ENCODE measurements at places on chromosomes 11 and 22.
A peak's percentile ranks its signal among the peaks of the same experiment; 100 is the strongest.

DNA sequence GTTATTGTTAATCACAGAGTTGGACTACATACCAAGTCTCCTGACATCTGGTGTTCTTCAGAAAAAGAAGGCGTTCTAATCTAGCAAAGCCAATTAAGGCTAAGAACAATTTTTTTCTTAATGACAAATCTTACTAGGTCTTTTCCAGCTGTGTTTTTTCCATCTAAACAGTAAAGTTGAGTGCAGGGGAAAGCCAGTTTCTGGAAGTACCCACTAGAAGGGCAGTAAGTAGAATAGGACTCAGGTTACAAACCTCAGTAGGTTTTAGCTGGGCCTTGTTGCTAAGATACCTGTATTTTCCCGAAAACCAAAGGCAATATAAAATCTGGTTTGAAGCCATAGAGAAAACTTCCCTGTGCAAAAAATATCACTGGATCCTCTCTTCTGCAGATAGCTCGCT, 351.9 kb downstream of the ETS1 start:
- DNase-seq, result no peak

- no peak for DNase-seq
These were observed 17.3 kb upstream of the DGCR8 start for GRCh38 chr22:20062766-20063083.

DNA sequence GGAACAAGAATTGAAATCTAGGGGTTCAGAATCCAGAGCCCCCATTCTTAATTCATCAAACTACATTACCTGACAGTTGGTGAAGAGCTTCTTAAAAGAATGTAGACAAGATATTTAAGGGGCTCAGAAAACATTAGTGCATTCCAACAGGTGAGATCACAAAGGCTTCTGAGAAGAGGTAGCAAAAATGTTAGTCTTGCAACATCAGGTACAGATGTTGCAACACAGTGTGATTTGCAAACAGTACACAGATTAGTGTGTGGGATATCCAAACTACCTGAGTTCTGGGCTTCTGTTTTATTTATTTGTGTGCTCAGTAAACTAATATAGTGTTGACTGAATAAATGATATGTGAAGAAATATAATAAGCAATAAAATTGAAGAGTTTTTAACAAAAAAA, 11.8 kb downstream of the CASP4 start:
- DNase-seq, result no peak

DNA sequence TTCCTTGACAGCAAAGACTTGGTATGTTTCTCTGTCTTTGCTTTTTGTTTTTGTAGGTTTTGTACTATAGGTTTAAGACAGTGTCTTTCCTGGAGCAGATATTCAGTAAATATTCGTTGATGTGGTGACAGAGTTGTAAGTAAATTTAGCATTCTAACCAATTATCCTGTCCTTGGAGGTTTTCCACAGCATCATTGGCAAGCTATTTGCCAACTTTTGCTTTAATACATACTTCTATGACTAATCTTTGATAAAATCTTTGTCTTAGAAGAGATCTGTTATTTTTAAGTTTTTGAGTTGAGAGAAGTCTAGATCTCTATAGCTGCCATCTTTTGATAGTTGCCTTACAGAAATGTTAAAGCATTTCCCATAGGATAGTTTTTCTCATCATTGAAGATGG, 3.8 kb downstream of the USP47 start:
- DNase-seq, result no peak

GRCh38 chr11:88312628-88313027, 24.9 kb downstream of the CTSC start:
- no peak for DNase-seq

- no peak for DNase-seq
These were observed 55.2 kb downstream of the SLC1A2 start for GRCh38 chr11:35363854-35364780.

DNA sequence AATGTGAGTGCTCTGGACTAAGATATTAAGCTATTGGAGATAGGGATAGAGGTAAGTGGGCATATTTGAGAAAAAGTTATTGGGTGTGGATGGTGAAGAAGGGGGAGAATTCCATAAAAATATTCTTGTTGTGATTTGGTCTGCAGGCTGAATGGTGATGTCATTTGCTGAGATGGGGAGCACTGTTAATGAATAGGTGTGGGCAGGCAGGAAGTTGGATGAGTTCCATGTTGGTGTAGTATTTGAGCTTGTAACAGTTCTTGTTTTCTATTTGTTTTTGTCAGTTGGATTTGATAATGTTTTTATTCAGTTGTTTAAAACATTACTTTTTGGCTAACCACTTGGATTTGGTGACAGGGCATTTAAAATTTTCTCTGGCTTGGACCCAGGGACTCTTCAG, 168.8 kb downstream of the C11orf87 start:
- DNase-seq, result no peak

DNA sequence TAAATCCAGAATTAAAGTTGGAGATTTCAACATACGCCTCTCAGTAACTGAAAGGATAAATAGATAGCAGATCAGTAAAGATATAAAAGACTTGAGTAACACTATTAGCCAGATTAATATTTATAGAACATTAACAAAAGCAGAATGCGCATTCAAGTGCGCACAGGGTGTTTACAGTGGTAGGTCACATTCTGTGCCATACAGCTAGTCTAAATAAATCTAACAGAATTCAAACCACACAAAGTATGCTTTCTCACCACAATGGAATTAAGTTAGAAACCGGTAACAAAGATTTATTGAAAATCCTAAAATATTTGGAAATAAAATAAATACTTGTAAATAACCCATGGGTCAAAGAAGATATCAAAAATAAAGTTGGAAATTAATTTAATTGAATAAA, 341.0 kb downstream of the DYNC2H1 start:
- no peak for DNase-seq

DNA sequence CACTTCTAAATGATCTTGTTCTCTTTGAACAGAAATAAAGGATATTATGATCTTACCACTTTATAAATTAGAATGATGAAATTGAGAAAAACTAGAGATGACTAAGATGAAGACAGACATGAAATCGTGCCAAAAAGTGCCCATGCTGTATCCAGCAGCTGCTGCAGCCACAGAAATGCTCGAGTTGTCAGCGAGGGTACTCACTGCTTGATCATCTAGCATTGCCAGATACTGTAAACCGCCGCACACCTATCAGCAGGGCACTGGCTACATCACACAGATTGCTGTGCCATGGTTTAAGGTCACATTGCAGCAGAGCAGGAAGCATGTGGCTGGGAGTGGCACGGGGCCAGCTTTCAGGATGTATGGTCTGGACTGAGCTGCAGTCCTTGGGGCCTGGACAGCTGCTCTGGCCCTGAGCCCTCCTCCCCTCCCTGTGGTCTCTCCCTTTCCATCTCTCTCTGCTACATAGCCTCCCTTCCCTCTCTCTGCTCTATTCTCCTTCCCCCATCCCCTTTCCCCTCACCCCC, 51.0 kb upstream of the SEPTIN5 start:
- DNase-seq, result no peak

- DNase-seq, result peak; percentile 57
These were observed 23.8 kb downstream of the LRRC10B start for GRCh38 chr11:61532134-61533038.

DNA sequence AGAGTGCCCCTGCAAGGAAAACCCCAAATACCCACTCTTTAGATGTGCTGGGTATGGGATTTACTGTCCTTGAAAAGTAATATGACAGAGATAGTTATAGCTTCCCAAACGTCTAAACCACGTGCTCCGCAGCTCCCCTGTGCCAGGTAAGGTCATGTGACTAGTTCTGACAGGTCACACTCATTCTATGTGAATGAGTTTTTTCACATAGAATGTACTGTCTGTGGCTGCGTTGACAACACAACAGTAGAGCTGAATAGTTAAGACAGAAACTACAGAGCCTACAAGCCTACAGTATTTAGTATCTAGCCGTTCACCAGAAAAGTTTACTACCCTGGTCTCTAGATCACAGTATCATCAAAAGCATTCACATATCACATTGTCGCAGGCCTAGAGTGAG, 236.2 kb downstream of the ETS1 start:
- no peak for DNase-seq

GRCh38 chr11:116225784-116226585, 546.8 kb downstream of the BUD13 start:
- no peak for DNase-seq

DNA sequence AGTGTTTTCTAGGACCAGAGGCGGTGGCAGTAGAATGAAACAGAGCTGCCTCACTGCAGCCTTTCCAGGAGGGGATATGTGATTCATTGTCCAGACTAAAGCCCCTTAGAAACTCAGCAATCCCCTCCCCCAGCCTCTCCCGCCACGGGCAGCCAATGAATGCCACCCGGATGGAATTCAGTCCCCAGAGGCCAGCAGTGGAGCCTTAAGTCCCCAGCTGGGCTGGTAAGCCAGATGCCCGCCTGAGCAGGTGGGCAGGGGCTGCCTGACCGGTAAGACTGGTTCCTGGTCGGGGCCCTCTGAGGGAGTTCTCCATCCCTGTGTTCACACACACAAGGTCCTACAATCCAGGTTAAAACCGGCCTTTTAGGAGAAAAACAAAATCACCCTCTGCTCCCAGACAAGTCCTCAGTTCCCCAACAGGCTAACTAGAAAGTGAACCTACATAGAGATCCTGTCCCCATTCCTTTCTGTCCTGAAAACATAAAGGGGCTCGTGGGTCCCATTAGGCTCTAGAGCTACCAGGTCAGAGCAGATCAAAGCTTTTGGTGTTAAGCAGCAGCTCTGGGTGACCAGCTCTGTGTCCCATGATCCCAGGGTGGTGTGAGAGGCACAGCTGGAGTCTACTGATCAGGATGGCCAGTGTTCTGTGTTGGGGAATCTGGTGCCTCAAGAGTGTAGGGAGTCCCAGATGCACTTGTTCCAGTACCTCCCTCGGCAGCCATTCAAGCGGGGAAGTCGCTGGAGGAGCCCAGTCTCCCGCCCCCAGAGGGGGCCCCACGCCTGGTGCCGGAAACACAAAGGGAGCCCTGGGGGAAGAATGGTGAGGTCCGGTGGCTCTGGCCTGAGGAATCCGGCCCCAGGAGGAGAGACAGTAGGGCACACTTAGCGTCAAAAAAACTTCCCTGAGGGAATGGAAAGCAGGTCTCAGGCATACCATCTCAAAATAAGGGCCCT, 2.6 kb downstream of the PATZ1 start:
- peak; percentile 65 for DNase-seq

- DNase-seq, result no peak
These were observed 6.9 kb downstream of the SBF2 start for GRCh38 chr11:10287140-10287539.

DNA sequence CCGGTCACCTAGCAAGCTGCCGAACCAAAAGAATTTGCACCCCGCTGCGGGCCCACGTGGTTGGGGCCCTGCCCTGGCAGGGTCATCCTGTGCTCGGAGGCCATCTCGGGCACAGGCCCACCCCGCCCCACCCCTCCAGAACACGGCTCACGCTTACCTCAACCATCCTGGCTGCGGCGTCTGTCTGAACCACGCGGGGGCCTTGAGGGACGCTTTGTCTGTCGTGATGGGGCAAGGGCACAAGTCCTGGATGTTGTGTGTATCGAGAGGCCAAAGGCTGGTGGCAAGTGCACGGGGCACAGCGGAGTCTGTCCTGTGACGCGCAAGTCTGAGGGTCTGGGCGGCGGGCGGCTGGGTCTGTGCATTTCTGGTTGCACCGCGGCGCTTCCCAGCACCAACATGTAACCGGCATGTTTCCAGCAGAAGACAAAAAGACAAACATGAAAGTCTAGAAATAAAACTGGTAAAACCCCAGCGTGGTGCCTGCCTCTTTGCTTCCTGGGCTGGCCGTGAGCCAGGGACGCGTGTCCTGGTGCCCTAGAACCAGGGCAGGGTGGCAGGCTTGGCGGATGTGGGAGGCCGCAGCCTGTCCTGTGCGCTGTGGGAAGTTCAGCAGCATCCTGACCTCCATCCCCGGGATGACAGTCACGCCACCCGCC, 13.2 kb downstream of the CCND1 start:
- no peak for DNase-seq

- no peak for DNase-seq
These were observed 6.4 kb upstream of the PKNOX2 start for GRCh38 chr11:125157953-125158680.

GRCh38 chr11:63557570-63557969, 5.6 kb downstream of the PLAAT2 start:
- DNase-seq, result no peak

GRCh38 chr11:6708876-6709275, 25.7 kb upstream of the MRPL17 start:
- no peak for DNase-seq

DNA sequence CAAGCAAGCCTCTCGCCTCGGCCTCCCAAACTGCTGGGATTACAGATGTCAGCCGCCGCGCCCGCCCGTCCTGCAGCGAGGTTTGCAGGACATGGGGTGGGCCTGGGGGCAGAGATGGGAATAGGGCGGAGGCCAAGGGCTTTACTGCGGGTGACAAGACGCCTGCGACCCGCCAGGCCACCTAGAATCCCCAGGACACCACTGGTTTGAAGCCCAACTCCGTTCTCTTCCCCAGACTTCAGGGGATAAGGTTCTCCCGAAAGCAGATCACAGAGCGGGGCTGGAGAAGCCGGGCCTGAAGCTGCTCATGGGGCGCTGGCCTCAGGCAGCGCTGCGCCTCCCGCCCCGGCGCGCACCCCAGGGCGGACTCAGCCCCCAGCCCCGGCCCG, 354 bp downstream of the POLR2L start:
- no peak for DNase-seq

DNA sequence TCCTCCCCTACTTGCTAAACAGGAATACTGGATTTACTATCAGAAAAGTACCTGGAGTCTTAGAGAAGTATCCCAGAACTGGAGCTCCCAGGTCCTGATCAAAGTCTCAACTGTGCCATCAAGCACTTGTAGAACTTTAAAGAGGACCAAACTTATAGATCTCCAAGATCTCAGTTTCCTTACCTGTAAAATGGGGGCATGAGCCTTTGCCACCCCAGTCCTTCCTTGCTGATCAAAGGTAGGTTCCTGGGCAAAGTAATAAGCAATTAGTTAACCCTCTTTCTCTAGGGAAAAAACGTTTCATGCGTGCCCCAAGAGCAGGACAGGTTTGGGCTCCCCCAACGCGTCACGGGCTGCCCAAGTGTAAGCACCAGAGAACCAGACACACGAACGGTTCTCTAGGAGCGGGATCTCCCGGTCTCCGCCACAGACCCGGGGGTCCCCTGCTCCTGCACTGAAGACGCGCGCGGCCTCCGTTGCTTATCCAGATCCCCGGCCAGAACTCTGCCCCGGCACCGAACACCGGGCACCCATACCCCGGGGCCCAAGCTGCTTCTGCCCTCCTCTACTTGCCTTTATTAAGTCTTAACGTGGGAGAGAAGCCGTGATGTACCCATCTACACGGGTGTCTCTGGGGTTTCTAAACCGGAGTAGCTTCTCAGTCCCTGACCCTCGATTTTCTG, 505 bp downstream of the ZNF214 start:
- DNase-seq, result peak; percentile 4

GRCh38 chr11:120546312-120547205, 35.0 kb downstream of the GRIK4 start:
- no peak for DNase-seq

- no peak for DNase-seq
These were observed 8.7 kb downstream of the CCDC83 start for GRCh38 chr11:85863855-85864254.

GRCh38 chr11:72088076-72088808, 7.6 kb downstream of the LRRC51 start:
- no peak for DNase-seq

DNA sequence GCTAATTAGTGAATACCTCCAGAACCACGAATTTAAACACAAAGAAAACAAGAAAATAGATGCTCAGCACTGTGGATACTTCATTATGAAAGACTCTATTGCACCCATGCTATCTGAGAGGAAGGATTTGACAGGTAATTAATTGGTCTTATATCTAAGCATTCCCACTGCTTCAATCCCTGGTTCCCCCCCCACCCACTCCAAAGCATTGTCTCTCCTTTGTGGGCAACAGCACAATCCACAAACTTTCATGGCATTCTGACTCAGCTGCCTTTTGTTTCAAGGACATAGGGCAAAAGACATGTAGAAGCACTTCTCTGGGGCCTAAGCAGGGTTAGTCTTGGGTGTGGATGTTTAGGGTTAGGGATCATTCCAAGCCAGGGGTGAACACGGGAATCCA, 551.4 kb downstream of the BUD13 start:
- no peak for DNase-seq

Measured in stimulated activated CD4-positive, alpha-beta T cell treated with anti-CD3 and anti-CD28 coated beads, Interleukin-15, amount 100 ng/mL, for 24 hours (primary cell).